ENCODE measurements at places on chromosomes 7 and 10.

DNA sequence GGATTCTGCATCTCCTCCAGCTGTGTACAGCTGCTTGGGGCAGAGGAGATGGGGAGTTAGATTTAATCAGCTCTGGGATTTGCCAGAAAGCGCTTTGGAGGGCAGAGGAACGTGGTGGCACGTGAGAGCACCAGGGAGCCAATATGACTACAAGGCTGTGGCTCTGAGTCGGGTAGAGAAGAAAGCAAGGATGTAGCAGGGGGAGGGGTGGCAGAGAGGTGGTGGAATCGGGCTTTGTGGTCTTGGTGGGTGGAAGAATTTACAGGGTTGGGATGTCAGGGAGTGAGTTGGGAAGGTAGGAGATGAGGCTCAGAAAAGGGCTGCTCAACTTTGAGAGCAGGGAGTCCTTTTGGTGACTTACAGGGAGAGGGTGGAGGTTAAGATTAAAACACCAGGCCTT lies 113.6 kb downstream of the CCNY start:
- no peak for DNase-seq

GRCh38 chr10:101566333-101567164 lies 21.5 kb downstream of the POLL start:
- no peak for DNase-seq

DNA sequence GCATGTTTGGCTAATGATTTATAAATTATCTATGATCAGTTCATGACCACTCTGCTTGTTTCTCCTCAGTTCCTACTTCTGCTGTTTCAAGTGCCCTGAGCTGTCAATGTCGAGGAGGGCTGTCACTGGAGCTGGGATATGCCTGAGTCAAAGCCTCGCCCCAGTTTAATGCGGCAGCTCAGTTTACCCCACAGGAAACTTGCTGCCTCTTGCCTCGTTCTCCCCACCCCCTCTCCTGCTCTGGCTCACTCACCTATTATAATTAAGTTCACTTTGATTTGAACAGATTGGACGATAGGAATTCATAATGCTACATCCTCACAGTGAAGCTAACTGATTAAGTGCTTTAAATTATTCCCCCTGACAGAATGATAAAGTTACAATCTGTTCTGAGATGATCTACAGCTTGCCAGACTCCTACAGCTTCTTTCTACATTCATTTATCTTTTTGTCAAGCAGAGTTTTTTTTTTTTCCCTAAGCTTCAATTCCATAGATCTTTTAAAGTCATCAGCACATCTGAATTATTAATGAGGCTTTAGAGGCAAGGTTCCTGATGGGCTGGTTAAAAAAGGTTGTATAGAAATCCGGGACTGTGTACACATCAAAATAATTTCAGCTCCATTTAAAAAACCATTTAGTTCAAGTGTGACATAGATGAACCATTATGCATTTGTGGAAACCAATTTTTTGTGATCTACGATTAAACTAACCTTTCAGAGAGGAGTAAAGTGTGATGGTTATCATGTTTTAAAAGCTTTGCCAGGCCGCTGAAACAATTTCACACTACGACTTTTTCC lies 758.3 kb downstream of the KCNMA1 start:
- DNase-seq, result no peak

DNA sequence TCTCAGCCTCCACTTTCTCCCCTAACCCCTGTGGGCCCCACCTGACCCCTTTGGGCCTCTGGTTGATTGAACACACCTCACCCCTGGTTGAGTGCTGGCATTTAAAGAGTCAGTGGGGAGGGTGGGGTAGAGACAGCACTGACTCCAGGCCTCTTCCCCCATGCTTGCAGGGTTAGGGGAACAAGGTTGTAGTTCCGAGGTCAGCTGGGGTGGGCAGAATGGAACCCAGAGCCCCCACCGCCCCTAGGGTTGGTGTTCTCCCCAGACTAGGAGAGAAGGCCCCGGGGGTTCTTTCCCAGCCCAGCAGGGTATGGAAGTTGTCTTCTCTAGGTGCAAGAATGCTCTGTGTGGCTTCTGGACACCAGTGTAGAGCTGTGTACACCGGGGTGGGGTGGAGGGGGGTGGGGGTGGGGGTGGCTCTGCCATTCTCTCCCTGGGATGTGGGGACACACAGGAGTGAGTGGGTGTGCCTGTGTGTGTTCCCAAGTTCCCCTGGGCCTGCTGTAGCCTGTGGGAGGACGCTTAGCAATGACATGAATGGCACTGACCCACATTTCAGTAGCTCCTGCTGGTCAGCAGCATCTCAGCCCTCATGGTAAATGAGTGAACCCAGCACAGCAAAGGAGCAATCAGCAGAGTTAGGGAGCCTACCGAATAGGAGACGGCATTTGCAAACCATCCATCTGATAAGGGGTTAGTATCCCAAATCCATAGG lies 33.6 kb downstream of the PRF1 start:
- no peak for DNase-seq

DNA sequence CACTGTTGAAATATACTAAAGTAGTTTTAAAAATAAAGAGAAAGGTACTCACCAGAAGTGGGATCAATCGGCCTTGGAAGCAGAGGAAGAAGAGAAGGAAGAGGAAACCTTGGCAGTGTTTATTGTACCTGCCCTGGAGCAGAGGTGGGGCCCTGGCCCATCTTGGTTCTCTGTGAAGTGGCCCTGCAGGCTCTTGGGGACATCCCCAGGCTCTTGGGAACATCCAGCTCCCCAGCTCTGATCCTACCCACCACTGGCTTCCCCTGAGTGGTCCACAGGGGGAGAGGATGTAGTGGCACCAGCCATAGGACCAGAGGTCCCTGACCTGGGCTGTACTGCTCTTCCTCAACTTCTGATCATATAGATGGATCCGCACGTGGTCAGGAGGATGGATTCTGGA lies 22.3 kb upstream of the RET start:
- no peak for DNase-seq
